ENCODE measurements at places on chromosomes 4 and X. TPM values are rescaled to one million over a fixed set of nuclear protein-coding genes. Genes with fewer than 3 reads are reported as not detected.

DNA sequence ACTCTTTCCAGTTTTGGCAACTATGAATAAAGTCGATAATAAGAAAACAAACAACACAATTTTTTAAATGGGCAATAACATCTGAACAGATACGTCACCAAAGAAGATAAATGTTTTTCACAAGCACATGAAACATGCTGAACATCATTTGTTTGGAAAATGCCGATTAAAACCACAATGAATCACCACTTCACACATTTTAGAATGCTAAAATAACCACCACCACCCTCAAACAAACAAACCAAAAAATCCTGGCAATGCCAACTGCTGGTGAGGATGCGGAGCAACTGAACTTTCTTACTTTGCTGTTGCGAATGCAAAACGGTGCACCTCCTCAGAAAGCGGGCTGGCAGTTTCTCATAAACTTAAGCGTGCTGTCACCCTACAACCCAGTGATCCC lies 115.9 kb downstream of the NSUN7 start:
- peaks cover 3% of the 10 kb centered on the region for H3K36me3 ChIP-seq
- no peaks in the 10 kb centered on the region for H3K4me1 ChIP-seq
- no peak overlapping the region for H3K27ac ChIP-seq
- no peak for DNase-seq
- no peak overlapping the region for H3K4me3 ChIP-seq

Gene GAGE13
- polyA plus RNA-seq = not detected

Gene TCEAL2
- 6.6 TPM for polyA plus RNA-seq

Gene CFI
- polyA plus RNA-seq = 244 TPM

Gene PRDM8
- polyA plus RNA-seq = 3.0 TPM

Gene ARAP2
- polyA plus RNA-seq = 13.6 TPM

Gene SPOCK3
- 22.4 TPM for polyA plus RNA-seq

Gene GPC3
- polyA plus RNA-seq = 75.8 TPM

DNA sequence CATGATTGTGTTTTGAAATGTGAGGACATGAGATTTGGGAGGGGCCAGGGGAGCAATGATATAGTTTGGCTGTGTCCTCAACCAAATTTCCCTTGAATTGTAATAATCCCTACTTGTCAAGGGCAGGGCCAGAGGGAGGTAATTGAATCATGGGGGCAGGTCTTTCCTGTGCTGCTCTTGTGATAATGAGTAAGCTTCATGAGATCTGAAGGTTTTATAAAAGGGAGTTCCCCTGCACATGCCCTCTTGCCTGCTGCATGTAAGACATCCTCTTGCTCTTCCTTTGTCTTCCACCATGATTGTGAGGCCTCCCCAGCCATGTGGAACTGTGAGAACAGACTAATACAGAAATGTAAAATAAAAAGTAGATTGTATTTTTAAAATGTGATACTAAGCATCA lies 1294.9 kb downstream of the ADGRL3 start:
- no peak overlapping the region for H3K27ac ChIP-seq
- no peaks in the 10 kb centered on the region for H3K27me3 ChIP-seq
- DNase-seq = no peak
- H3K4me3 ChIP-seq = no peak overlapping the region

DNA sequence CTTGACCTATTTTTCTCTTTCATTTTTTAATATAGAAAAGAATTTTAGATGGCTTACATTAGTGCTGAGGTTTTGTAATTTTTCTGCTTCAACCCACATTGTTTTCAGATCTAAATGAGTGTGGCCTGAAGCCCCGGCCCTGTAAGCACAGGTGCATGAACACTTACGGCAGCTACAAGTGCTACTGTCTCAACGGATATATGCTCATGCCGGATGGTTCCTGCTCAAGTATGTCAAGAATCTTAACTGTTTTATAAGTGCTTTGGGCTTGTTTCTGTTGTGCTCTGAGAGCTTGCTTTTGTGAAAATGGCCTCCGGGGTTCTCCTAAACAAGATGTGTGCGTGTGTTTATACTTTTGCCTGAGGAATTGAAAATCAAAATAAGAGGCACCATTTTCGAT lies 41.6 kb downstream of the NPNT start:
- DNase-seq = no peak
- H3K27me3 ChIP-seq = no peaks in the 10 kb centered on the region
- H3K4me3 ChIP-seq = no peak overlapping the region
- H3K36me3 ChIP-seq = peaks cover 28% of the 10 kb centered on the region
- no peak overlapping the region for H3K27ac ChIP-seq

DNA sequence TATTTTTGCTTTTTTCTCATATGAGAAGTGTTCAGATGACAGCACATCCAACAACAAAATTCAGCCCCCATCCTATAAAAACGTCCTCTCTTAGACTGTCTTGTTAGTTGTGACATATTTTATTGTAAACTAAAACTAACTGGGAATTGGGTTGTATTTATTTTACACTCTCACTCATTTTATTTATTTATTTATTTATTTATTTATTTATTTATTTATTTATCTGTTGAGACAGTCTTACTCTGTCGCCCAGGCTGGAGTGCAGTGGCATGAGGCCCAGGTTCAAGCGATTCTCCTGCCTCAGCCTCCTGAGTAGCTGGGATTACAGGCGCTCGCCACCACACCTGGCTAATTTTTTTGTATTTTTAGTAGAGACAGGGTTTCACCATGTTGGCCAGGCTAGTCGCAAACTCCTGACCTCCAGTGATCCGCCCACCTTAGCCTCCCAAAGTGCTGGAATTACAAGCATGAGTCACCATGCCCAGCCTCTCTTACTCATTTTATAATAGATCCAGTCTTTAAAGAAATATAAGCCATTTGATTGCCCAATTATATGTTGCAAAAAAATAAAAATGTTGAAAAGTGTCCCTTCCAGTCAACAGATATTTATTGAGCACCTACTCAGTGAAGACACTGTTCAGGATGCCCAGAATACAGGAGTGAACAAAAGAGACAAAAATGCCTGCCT lies 44.6 kb downstream of the PALLD start:
- no peaks in the 10 kb centered on the region for H3K27me3 ChIP-seq
- no peaks in the 10 kb centered on the region for H3K36me3 ChIP-seq
- H3K4me3 ChIP-seq = no peak overlapping the region
- no peaks in the 10 kb centered on the region for H3K4me1 ChIP-seq
- H3K27ac ChIP-seq = no peak overlapping the region

DNA sequence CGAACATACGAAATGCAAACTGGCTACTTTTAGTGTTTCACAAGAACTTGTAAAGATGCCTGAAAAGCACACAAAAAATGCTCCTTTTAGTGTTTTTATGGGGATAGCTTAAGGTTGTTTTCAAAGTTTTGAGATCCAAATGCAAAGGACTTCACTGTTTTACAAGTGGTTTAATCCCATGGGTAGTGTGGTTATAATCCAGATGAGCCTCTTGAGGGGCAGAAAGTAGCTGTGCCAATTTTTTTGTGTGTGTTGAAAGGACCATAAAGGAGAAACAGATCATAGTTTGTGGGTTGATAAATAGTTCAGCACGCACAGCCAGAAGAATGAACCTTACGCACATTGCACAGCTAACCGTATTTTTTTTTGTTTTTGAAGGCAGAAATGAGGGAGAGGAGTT lies 126.9 kb upstream of the GIMD1 start:
- H3K4me3 ChIP-seq = no peak overlapping the region
- no peaks in the 10 kb centered on the region for H3K27me3 ChIP-seq
- DNase-seq = no peak
- H3K27ac ChIP-seq = no peak overlapping the region
- H3K4me1 ChIP-seq = no peaks in the 10 kb centered on the region

GRCh38 chrX:136126371-136126770 lies 21.0 kb upstream of the FHL1 start:
- H3K4me1 ChIP-seq = no peaks in the 10 kb centered on the region
- no peak overlapping the region for H3K4me3 ChIP-seq
- H3K27ac ChIP-seq = no peak overlapping the region
- no peak for DNase-seq
- H3K36me3 ChIP-seq = no peaks in the 10 kb centered on the region
- H3K27me3 ChIP-seq = no peaks in the 10 kb centered on the region

GRCh38 chrX:120735966-120736365 lies 106.1 kb upstream of the C1GALT1C1 start:
- DNase-seq = no peak
- no peak overlapping the region for H3K27ac ChIP-seq
- H3K36me3 ChIP-seq = no peaks in the 10 kb centered on the region
- H3K4me1 ChIP-seq = no peaks in the 10 kb centered on the region
- H3K4me3 ChIP-seq = no peak overlapping the region

Gene DDX53
- polyA plus RNA-seq = not detected

Gene HNRNPH2
- 115 TPM for polyA plus RNA-seq

- peak within 1 kb of the TSS; percentile 78 for H3K4me3 ChIP-seq
- no peaks in the 10 kb centered on the region for H3K36me3 ChIP-seq
- H3K27ac ChIP-seq = peak within 1 kb of the TSS; percentile 38
- DNase-seq = peak; percentile 83
- no peaks in the 10 kb centered on the region for H3K4me1 ChIP-seq
- H3K27me3 ChIP-seq = no peaks in the 10 kb centered on the region
These were observed at the start of gene JADE3 for GRCh38 chrX:46912098-46912602. Gene JADE3, plus strand, starts transcription at chrX:46912421. Its CDS starts 72,474 bp downstream, at chrX:46984895.

DNA sequence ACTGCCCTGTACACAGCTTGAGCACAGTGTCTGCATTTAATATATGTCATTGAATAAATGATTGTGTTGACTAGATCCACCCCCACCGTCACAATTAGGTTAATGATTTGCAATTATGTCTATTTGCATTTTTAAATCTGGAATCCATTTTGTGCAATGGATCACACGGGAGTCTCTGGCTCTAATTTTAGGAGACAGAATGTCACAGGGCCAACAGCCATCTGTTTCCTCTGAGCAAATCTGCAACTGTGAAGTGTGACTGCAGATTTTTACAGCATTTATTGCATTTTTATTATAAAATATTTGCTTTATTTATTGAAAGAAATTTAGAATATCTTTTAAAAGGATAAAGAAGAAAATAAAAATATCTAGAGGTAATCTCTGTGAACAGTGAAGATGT lies 316.8 kb downstream of the HS3ST1 start:
- no peaks in the 10 kb centered on the region for H3K4me1 ChIP-seq
- H3K4me3 ChIP-seq = no peak overlapping the region
- no peaks in the 10 kb centered on the region for H3K27me3 ChIP-seq
- DNase-seq = no peak
- H3K27ac ChIP-seq = no peak overlapping the region

- no peak for DNase-seq
- H3K36me3 ChIP-seq = no peaks in the 10 kb centered on the region
- H3K4me3 ChIP-seq = no peak overlapping the region
- no peaks in the 10 kb centered on the region for H3K4me1 ChIP-seq
- H3K27ac ChIP-seq = no peak overlapping the region
These were observed 63.9 kb downstream of the TRMT44 start for GRCh38 chr4:8504279-8505007.

GRCh38 chrX:48782795-48783194 lies 3.6 kb upstream of the GATA1 start:
- no peak overlapping the region for H3K27ac ChIP-seq
- no peak overlapping the region for H3K4me3 ChIP-seq
- no peaks in the 10 kb centered on the region for H3K27me3 ChIP-seq
- no peak for DNase-seq

GRCh38 chr4:108224611-108225053 lies 55.9 kb upstream of the LEF1 start:
- no peaks in the 10 kb centered on the region for H3K27me3 ChIP-seq
- no peaks in the 10 kb centered on the region for H3K4me1 ChIP-seq
- H3K27ac ChIP-seq = no peak overlapping the region
- H3K36me3 ChIP-seq = no peaks in the 10 kb centered on the region

DNA sequence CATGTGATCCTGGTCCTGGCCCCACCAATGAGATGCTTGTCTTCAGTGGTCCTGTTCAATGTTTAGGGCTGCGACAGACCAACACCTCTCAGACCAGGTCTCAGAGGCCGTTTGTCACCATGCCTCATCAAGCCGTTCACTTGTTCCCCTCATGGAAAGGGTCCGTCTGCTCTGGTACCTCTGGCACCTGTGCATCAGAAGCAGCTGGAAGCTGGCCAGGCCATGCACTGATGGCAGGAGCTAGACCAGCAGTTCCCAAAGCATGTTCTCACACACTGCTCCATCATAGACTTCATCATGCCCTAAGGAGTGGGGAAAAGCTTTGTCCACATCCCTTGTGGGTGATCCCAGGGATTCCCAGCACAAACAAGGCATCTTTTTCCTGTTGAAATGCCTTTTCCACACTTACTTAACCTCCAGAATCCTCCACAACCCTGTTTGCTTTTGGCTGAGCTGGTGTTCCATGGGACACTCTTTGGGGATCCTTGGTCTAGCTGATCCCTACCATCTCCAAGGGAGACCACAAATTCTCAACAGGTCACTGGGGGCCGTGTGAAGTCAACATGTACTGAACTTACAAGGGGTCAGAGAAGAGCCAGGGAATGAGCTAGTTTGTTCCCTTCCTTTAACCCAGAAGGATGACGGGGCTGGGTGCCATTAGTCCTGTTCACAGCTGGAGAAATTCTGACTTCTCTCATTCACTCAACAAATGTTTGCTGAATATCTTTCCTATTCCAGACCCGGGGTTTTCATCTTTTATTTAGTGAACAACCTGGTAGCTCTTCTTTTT lies 21.8 kb downstream of the SH3TC1 start:
- no peak overlapping the region for H3K4me3 ChIP-seq
- peaks cover 80% of the 10 kb centered on the region for H3K36me3 ChIP-seq
- no peak for DNase-seq

DNA sequence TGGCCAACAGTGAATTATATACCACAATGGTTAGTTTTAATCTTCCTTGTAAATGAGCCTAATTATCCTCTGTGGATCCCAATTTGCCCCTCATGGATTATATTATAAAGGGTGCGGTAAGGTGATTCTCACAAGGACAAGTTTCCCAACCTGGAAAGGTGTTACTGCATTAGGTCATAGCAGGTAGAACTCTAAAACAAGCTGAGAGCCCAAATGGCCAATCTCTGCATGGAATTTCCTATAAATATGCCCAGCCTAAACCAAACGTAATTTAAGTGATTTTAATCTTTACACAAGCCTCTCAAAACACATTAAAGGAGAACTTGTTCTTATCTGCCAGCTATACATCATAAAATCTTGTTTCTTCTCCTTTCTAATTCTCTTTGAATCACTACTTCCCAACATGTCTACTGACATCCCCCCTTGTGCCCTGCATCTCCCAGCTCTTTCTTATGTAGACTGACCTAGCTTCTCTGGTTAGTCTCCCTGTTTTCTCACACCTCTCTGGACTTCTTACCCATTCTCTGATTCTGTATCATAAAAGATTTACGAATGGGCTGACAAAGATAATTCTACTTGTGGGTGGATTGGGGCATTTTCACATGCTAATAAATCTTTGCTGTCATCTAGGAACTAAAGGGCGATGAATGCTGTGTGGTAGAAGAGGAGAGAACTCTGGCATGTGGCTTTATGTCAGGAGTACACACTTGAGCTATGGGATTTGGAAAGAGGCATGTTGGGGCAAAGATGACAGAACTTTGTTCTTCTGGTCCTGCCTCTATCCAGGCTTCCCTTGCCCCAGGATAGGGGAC lies 94.3 kb upstream of the PGRMC2 start:
- no peak overlapping the region for H3K4me3 ChIP-seq
- no peaks in the 10 kb centered on the region for H3K27me3 ChIP-seq
- H3K36me3 ChIP-seq = no peaks in the 10 kb centered on the region
- no peak for DNase-seq

GRCh38 chr4:104425948-104426347 lies 68.7 kb downstream of the CXXC4 start:
- no peaks in the 10 kb centered on the region for H3K4me1 ChIP-seq
- no peaks in the 10 kb centered on the region for H3K27me3 ChIP-seq
- no peak overlapping the region for H3K4me3 ChIP-seq

GRCh38 chr4:20570981-20571715 lies 129.1 kb upstream of the PACRGL start:
- no peak overlapping the region for H3K27ac ChIP-seq
- no peaks in the 10 kb centered on the region for H3K27me3 ChIP-seq
- DNase-seq = no peak
- no peaks in the 10 kb centered on the region for H3K4me1 ChIP-seq
- H3K36me3 ChIP-seq = no peaks in the 10 kb centered on the region
- H3K4me3 ChIP-seq = no peak overlapping the region

Data from large intestine (tissue), 12 donors.